NB4 (cell line): ENCODE measurements at places on chromosomes 12 and 14.

DNA sequence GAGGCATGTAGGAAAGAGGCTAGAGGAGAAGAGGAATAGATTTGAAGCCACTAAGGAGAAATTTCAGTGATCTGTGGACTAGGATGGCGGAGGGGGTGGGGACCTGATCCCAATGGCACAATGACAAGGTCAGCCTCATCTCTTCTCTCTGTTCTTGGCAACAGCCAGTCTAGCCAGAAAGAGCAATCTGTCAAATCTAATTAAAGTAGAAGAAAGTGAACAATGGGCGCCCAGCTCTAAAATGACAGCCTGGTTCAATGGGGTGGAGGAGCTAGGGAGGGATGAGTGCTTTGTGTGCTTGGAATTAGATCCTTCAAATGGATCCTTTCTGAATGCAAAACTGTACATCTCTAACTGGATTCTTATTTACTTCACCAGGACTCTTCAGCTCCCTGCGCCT, 37.2 kb upstream of the TUBA1C start:
- no peak for DNase-seq

DNA sequence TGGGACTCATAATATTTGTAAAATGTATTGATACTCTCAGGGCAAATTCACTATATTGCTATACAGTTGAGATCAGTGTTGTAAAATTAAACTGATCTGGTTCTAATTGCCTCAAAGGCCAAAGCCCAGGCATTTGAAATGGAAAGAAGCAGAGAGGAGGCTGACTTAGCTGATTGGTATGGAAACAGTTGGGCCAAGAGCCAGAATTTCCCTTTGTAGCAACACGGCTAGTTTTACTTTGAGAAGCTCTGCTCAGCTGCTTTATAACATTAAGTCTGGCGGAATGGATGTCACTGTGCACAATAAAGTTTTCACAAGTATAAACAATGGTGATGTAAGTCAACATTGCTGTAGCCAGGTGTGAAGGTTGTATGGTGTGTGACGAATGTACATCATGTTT, 186.4 kb downstream of the MSRB3 start:
- DNase-seq, result no peak

GRCh38 chr12:96980991-96981414, 73.9 kb downstream of the NEDD1 start:
- DNase-seq, result peak; percentile 8

DNA sequence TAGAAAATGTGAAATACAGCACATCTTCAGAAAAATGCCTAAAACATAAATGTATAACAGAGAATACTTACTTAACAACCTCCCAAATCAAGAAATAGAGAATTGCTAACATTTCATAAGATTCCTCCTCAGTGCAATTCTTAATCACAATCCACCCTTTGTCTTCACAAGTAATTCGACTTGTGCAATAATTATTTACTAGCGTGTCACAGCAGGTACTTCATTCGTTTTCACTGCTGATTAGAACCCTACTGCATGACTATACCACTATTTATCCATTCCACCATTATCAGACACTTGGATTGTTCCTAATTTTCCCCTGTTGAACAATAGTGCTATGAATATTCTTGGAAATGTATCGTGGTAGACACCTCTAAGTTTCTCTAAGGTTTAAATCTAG, 64.9 kb upstream of the BBS10 start:
- no peak for DNase-seq

DNA sequence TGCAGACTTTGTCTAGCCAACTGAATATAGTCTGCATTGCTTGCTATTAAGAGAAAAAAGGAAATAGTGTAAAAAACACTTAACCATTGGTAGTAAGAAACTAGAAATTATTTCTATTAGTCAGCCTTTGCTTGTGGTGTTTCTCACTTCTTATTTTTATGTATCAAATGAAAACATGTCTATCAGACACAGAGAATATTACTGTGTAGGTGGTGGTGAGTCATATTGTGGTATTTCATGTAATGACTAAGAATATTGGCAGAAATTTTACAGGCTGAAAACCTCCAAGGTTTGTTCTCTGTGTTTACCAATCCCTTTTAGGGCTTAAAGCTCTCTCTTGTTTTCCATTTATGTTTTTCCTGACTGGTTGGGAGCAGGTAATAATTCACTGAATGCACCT, 87.2 kb downstream of the DAAM1 start:
- peak; percentile 71 for DNase-seq

GRCh38 chr12:8770499-8770898, 51.9 kb upstream of the A2ML1 start:
- no peak for DNase-seq
